Astrocyte of the hippocampus (primary cell): ENCODE measurements at places on chromosomes 1 and 21.

DNA sequence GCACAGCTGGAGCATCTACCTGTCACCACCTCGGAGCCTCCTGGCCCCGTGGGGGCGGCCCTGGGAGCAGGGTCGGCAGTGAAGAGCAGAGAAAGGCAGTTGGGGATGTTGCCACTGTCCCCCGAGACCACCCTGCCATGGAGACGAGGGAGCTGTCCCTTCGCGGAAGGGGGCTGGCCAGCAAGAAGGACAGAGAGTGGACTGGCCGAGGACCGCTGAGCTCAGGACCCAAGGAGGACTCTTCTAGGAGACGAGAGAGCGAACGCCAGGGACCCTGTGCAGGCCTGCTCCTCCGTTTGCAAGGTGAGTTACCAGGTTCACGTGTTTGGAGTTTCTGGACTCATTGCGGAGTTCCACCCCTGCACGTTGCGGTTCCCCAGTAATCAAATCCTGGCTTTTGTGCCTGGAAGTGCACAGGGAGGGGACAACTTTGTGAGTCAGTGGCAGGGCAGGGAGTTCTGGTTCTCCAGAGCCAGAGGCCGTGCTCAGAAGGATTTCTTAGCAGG is 5.6 kb upstream of the POFUT2 start:
- no peak for DNase-seq

- no peak for DNase-seq
These were observed 102.3 kb downstream of the SIK1 start for GRCh38 chr21:43324596-43324995.

- DNase-seq, result peak; percentile 9
These were observed 14.9 kb downstream of the COPA start for GRCh38 chr1:160328184-160328583.

- peak; percentile 87 for DNase-seq
These were observed 57.4 kb downstream of the SLC9A1 start for GRCh38 chr1:27097484-27097917.

- DNase-seq, result no peak
These were observed 12.7 kb upstream of the PDPN start for GRCh38 chr1:13570924-13571323.

DNA sequence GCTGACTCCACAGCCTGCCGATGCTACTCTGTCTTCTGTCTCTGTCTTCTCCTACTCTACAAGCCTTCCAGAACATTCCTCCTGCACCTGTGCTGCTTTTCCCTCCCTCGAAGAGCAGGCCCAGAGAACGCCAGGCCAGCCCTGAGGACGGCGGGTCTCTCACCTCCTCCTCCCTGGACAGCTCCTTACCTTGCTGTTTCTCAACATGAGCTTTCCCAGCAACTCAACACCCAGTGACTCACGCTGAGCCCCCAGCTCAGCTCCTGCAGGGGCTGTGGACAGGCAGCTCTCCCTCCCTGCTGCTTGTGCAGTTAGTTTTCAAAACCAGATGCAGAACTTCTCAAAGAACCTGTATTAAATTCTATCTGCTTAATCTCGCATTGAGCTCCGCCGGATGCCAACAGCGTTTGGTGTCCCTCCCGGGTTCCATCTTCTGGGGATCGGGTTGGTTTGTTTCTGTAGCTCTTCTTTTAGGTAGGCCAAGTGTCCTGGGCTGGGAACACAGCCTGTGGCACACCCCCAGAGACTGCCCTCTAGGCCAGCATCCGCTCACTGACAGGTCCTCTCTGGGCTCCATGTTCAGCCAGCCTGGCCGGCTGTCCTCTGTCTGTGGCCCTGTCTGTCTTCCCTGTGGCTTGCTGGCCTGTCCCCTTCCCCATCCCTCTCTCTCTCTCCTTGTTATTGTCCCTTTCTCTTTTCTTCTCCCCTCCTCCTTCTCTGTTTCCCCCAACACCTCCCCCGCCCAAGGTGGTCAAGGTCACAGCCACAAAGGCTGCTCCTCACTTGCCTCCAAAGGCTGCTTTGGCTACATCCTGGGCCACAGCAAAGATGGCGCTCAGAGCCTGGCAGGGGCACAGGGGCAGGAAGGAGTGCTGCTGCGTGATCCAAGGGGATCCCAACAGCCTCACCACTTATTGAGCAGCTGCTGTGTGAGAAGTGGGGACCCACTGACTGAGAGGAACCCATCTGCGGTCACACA is 391.0 kb downstream of the MATN1 start:
- DNase-seq, result no peak

DNA sequence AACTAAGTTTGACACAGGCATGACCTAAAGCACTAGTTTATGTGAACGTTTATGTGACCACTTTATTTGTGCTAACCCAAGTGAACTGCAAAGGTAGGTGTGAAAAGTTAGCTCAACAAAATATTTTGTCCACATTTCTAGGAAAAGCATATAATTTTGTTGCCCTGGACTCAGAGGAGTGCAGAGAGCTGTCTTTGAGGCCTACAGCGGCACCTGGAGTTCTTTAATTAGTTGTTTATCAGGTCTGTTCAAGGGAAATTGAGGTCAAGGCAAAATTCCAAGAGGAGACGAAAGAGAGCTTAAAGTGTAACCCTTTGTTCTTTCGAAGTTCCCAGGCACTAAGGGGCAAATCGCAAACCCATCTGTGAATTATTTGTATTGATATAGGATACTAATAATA is 1.3 kb downstream of the GIPC2 start:
- DNase-seq, result no peak

DNA sequence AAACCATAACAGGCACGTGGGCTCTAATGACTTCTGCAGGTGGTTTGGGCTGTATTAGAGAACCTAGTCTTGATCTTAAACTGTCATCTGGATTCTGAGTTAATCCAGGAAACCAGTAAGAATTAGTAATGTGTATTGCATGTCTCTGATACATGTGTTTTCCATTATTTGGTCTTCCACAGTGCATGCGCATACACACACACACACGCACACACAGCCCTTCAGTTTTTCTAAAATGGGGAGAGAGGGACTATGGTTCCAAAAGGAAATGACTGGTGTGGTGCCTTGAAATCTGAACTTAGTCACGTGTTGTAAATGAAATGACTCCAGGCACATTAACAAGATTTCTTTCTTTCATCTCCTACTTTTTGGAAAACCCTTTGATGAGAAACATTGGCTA is 67.6 kb downstream of the OLFML2B start:
- DNase-seq, result no peak

GRCh38 chr21:45056917-45057560 is 17.3 kb upstream of the ADARB1 start:
- DNase-seq, result no peak

GRCh38 chr21:34950980-34951379 is 98.1 kb downstream of the RUNX1 start:
- peak; percentile 33 for DNase-seq

DNA sequence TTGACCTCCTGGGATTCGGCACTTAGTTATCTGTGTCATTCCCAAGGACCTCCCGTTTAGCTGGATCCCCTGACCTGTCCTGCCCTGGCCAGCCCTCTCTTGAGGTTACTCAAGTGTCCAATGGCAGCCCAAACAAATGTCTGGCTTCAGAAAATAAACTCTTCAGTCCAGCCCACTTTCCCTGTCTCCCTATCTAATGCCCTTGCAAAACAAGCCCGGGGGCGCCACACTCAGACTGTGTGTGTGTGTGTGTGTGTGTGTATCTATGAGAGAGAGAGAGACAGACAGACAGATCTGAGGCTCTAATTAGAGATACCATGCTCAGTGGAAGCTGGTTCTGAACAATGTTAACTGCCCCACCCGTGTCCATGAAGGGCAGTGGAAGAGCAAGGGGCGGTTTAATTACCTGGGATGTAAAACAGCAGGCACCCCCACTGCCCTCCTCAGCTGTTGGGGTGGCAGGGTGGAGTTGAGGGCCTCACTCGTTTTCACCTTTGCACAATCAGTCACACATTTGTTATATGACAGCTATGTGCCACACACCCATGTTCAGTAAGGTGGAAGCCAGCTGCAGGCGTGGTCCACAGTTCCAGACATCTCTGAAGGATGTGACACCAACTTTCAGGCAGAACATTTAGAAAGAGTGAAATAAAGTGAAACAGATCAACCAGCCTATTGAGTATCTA is 57.4 kb downstream of the B3GALT5 start:
- no peak for DNase-seq

DNA sequence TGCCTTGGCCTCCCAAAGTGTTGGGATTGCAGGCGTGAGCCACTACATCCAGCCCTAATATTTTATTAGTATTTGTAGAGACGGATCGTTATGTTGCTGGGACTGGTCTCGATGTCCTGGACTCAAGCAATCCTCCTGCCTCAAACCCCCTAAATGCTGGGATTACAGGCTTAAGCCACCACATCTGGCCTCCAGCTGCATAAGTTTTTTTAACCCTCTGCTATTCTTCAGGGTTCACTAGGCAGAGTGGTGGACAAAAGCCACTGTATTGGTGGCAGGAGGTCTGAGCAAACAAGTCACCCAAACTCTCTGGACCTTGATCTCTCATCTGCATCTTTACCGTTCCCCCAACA is 10.1 kb upstream of the CLIC4 start:
- DNase-seq, result no peak
